ENCODE measurements at places on chromosomes 12 and 14.

GRCh38 chr12:62922539-62922938, 12.4 kb downstream of the PPM1H start:
- no peak for DNase-seq

DNA sequence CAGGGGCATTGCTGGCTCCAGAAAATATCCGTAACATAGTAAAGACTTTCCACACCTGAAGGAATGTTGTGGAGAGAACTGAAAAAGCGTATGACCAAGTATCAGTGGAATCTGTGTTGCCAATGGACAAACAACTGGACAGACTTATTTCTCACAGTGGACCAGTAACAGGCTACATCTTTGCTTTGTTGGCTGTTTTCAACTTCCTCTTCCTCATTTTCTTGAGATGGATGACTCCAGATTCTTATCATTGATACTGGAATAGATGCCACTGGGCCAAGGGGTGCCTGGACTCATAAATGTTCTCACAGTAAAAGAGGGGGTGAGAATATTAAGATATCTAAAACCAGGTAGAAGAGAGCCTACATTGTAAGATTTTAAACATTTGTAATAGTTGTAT, 6.4 kb downstream of the GAS2L3 start:
- DNase-seq: no peak

DNA sequence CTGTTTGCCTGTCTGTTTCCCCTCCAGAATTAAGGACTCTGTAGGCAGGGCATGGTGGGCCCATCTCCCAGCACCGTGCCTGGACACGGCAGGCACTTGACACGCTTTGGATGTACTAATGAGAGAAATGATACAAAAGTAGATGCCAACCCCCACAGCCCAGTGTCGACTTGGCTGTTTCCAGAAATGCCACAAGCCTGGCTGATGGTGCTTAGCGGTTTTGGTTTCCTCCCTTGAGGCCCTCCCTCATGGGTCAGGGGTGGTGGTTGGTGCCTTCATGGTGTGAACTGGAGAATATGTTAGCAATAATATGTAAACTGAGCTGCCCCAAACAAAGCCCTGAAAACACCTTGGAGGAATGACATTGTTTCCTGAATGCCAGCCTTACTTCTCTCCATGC, 55.5 kb upstream of the ESRRB start:
- DNase-seq: no peak

- no peak for DNase-seq
These were observed 39.6 kb upstream of the KLRD1 start for GRCh38 chr12:10268037-10268436.

GRCh38 chr12:117497407-117497806, 136.0 kb upstream of the NOS1 start:
- no peak for DNase-seq

GRCh38 chr12:5535541-5535940, 103.6 kb downstream of the NTF3 start:
- DNase-seq: no peak

DNA sequence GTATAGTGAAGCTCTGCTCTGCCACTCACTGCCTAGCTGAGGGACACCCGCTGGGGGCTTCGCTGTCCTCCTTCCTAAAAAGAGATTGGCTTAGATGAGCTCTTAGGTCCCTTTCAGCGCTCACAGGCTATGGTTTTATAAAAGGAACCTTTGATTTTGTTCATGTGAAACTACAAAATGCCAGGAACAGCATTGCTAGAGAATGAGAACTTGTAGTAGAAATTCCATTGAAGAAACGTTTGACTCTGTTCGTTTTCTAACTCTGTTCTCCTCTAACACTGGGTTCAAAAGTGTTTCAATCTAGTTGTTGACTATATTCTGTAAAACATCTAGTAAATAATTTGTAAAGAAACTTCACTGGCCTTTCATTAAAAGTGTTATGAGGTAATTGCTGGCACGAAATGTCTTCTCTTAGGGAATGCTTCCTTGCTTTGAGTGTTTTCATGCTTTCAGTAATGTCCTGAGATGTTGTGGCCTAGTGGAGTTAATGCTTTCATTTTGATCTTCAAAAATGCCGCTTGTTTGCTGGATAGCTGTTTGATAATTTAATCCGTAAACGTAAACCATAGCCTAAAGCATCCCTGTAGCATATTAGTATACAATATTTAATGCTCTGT, 1.6 kb downstream of the MARK3 start:
- DNase-seq: no peak

- DNase-seq: peak; percentile 71
These were observed 1.2 kb downstream of the YBX3 start for GRCh38 chr12:10721651-10722501.

DNA sequence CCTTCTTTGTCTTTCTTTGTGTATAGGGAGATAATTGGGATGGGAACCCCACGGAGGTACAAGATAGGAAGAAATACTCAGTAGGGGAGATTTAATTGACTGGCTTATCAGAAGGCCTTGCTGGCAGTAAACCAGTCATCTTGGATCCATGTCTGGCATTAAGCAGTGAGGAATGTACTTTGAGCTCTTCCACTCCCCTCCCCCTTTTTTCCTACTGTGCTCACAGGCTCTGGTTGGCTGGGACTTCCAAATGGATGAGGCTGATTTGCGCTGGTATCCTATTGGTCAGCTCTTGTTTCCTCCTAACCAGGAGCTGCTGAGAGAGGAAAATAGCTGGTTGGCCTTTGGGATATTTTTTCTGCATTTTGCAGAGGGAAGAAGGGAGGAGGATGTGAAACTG, 24.7 kb downstream of the NGDN start:
- peak; percentile 90 for DNase-seq

DNA sequence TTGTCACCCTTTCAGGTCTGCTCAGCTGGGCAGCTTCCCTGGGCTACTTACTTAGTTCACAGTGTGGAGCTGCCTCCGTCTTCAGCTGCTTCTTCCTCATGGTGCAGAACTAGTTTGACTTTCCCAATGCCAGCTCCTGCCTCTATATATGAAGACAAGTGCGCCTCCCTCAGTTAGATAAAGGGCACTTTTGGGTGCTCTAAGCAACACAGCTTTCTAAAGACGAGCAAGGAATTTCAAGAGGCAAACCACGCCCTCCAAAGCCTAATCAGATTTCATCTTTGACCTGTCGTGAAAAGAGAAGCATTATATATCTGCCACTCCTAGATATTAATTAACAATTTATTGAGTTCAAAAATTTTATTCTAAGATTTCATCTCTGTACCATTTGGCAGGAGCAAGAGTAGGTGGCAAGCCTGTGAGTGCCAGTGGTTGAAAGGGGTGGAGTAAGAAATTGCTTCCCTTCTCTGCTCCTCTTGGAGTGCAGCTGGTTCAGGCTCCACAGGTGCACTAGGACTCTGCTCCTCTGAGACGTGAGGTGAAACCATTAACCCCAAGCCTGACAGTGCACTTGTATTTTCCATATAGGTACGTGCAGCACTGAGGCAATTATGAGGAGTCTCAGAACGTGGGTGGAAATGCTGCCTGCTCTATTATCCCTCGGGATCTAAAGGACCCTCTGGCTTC, 2.1 kb upstream of the SLC11A2 start:
- DNase-seq: peak; percentile 73

DNA sequence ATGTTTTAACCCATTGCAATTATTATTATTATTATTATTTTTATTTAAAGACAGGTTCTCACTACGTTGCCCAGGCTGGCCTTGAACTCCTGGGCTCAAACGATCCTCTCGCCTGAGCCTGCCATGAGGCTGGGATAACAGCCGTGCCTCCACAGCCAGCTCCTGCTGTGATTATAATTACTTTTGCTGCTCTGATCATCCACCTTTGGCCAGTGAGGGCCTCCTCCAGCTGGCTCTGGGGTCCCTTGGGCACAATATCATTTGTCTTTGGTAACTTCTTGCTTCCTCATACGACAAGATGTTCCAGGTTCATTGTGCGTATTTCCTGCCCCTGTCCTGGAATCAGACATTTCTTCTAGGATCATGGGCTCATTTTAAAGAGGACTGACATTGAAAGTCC, 28.4 kb downstream of the LRTM2 start:
- DNase-seq: no peak

DNA sequence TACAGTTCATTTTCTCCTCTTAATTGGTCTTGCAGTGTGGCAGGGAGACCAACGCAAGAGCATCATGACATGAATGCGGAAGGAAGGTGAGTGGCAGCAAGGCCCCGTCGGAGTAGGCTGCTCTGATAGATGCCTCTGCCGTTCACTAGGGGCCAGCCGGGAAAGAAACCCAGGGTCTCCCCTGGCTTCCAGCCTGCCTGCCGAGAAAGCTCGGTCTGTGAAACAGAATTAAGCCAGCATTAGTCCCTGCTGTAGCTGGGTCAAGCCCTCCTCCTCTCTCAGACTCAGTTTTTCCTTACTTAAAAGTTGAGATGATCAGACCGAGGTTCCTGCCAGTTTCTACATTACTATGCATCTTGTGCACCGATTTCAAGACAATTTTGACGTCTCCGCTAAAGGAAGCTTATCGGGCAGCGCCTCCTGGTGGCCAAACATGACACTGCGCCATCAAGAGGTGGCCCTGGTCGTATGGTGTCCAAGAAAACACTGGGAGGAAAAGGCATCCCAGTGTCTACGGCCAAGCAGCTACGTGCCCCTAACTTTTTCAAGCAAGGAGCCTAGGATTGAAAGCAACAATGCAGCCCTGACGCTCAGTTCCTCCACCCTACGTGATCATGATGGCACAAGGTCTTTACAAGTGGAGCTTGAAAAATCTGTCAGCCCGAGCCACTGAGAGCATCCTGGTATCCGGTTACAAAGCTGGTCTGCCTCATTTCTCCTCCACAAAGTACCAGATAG, 131.6 kb downstream of the KSR2 start:
- peak; percentile 87 for DNase-seq

- no peak for DNase-seq
These were observed 4.9 kb upstream of the KRT6A start for GRCh38 chr12:52497975-52498374.

DNA sequence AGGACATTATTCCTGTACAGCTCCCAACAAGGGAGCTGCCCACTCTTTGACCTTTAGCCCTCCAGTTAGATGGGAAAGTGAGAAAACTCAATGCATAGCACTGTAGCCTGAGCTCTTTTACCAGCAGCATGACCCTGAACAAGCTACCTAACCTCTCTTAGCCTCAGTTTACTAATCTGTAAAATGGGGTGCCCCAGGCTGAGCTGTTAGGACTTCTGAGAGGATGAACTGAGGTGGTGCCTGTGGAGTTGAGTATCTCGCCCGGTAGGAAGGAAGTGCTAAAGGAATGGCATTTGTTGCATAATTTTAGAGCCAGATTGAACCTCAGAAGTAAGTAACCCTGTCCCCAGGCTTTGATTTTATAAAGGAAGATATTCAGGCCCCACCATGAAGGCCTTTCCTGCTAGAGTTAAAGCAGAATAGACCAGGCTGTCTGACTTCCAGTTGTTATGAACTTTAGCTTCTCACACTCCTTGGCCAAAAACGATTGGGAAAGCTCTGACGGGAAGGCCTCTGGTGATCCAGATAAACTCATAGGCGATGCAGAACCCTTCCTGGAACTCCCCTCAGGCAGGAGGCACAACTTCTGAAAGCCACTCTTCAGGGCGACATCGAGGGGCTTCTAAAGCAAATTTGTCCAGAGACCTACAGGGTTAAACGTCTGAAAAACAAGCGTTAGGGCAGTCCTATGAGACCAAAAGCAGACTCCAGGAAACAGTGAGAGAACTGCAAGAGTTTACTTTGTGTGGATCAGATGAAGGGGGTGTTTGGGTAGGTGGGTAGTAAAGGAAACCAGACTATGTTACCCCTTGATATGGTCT, 2.5 kb upstream of the SERPINA10 start:
- DNase-seq: no peak

GRCh38 chr14:65632487-65632886, 220.0 kb downstream of the FUT8 start:
- DNase-seq: no peak

- DNase-seq: no peak
These were observed 582.7 kb downstream of the SLC6A15 start for GRCh38 chr12:84329938-84330337.

DNA sequence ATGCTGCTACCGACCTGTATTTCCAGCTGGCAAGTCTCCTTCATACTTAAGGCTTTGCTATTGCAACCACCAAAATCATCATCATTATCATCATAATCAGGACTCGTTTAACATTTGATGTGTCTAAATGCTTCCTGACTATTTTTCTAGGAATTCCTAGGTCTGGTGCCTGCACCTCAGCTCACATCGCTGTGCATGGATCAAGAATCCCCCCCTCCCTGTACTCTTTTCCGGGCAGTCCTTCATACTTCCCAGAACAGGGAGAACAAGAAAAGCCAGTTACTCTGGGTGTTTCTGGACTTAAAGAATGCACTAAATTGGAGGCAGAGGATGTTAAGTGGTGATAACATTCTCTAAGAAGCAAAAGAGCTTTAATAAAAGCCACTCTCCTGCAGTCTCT, 9.4 kb downstream of the ERP27 start:
- DNase-seq: peak; percentile 87

DNA sequence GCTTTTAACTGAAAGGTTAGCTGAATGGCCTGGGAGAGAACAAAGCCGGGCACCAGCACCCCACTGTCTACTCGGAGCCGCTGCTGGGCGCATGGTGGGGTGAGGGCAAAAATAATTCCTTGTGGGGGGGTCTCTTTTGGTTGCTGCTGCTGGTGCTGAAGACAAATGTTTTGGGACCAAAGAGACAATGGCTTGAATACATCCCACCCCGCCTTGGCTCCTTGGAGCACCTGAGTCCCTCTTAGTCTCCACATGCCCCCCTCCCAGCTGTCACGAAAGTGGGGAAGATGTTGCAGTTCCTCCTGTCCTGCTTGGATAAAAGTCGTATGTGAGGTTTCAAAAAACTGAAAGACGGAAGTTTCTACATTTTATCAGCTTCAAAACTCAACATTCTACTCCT, 85.0 kb downstream of the PIWIL1 start:
- no peak for DNase-seq

GRCh38 chr14:53060046-53060445, 93.1 kb downstream of the DDHD1 start:
- DNase-seq: no peak

DNA sequence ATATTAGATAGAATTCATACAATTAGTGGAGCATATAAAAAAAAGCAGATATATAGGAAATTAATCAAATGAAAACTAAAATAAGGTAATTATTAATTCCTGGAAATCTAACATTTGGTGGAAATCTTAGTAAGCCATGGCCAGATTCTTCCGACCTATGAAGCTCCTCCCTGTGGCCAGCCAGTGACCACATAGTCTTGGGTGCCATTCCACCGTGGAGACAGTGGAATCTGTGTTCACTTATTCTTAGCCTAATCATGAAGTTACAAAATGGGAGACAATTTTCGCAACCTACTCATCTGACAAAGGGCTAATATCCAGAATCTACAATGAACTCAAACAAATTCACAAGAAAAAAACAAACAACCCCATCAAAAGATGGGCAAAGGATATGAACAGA, 241.9 kb upstream of the FLRT2 start:
- no peak for DNase-seq

GRCh38 chr12:81337886-81338285, 260.0 kb downstream of the ACSS3 start:
- DNase-seq: no peak

- DNase-seq: no peak
These were observed 26.3 kb downstream of the WNT5B start for GRCh38 chr12:1655225-1655788.

- DNase-seq: no peak
These were observed 67.3 kb upstream of the EGLN3 start for GRCh38 chr14:34018125-34018524.
